Suprapubic skin (tissue), 4 donors: ENCODE measurements at places on chromosomes 1 and 21.

DNA sequence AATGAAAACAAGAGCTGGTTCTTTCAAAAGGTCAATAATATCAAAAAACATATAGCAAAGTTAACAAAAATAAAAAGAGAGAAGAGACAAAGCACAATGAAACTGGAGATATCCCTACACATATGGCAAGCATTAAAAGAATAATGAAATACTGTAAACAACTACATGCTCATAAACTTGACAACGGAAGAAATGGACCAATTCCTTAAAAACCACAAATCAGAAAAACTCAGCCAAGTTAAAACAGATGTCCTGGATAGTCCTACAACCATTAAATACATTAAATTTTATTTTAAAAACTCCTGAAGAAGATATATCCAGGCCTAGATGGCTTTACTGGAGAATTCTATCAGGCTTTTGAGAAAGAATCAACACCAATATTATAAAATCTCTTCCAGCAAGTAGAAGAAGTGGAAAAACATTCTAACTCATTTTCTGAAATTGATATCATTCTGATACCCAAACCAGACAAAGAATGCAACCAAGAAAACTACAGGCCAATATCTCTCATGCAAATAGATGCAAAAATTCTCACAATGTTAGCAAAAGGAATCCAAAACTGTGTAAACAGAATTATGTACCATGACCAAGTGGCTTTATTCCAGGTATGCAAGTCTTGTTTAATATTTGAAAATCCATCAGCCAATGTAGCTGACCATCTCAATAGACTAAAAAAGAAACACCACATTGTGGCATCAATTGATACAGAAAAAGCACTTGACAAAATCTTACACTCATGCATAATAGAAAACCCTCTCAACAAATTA, 56.1 kb upstream of the LRRC7 start:
- DNase-seq, result no peak

DNA sequence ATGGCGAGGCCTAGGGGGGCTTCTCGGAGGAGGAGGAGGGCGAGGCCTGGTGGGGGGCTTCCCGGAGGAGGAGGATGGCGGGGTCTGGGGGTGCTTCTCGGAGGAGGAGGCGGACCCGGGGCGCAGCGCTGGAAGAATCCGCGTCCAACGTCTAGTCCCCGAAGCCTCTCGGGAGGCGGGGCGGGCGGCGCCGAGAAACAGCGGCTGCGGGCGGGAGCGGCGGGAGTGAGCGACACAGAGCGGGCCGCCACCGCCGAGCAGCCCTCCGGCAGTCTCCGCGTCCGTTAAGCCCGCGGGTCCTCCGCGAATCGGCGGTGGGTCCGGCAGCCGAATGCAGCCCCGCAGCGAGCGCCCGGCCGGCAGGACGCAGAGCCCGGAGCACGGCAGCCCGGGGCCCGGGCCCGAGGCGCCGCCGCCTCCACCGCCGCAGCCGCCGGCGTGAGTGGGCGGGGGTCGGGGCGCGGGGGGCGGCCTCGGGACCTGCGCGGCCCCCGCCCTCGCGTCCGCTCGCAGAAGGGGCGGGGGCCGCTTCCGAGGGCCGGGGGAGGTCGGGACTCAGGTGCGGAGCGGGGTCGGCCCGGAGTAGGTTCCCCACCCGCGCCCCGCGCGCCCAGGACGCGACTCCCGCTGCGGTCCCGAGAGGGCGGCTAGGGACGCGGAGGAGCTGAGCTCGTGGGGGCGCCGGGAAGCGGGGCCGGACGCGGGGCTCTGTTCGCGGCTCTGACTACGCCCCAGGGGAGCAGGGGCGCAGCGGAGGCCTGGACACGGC, at the start of gene KLHL17:
Gene KLHL17 (plus strand): TSS at position 222 of the 769 bp plus-strand sequence. CDS start 110 bp downstream, at position 332.
- DNase-seq, result no peak

DNA sequence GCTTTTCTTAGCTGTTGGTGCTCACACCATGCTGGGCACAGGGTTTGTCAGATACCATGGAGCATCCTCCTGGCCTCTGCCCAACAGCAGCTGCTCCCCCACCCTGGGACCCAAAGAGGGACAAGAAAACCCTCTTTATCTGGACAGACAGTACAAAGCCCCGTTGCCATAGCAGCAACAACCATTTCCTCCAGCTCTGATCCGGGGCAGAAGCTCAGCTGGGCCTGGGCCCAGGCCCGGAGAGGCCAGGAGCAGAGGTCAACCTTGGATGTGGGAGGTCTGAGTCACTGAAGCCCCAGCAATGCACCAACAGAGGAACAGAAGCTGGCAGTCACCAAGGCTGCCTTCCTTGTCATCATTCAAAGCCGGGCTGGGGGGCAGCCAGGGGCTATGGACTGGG, 228.4 kb upstream of the POU3F1 start:
- DNase-seq, result no peak

DNA sequence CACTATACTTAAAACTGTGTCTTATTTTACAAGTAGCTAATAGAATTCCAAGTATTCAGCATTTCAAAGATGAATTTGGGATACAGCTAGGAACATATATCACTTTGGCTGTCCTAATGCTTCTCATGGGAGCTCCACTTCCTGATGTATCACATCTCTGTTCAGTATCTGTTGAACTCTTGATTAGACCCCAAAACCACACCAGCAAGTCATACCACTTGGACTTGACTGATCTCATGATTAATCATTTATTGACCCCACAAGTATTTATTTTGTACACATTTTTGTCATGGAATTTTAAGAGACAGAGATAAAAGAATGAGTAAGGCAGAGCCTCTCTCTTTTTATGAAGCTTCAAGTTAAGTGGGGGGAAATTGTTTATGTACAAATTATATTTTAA, 30.0 kb downstream of the TMPRSS15 start:
- no peak for DNase-seq

DNA sequence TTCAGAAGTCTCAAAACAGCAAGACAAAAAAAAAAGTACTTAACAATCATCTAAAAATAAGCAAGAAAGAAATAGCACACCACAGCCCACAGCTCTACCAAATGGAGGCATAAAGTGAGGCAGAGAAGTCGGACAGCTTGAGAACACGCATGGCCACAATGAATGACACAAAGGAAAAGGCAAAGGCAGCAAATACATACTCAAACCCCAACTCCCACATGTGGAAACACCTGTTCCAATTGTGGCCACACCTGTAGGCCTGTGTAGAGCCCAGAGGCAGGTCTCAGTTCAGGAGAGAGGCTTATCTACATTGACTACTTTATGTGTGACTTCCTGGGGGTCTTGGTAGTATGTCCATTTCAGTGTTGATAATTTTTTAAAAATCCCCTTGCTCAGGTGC, 543.5 kb downstream of the LMO4 start:
- no peak for DNase-seq

DNA sequence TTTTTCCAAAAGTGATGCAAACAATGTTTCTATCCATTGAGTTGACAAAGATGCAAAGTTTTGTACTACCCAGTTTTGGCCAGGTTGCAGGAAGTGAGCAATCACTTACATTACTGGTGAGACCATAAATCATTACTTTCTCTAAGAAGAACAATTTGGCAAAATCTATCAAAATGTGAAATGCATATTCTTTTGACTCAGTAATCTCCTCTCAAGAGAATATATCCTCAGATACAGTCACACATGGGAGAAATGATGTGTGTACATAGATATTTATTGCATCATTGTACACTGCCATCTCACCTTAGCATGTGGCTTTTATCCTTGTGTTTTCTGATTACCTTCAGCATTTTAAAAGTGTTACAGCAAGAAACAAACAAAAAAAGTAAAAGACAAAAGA, 52.4 kb upstream of the FMO3 start:
- no peak for DNase-seq

DNA sequence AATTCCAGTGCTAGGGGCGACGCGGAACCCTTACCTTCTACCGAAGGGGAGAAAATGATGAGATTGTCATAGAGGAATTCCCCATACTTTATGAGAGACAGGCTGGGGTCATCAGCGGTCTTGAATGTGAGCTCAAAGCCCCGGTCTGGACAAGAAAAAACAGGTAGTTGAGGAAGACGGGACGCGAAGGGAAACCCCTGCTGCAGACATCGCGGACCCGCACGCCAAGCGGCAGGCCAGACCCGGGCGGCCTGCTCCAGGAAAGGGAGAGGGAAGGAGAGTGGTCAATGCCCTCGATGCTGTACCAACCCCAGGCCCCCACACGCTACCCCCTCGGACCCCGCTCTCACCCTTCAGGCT, 342 bp downstream of the DDOST start:
- no peak for DNase-seq

DNA sequence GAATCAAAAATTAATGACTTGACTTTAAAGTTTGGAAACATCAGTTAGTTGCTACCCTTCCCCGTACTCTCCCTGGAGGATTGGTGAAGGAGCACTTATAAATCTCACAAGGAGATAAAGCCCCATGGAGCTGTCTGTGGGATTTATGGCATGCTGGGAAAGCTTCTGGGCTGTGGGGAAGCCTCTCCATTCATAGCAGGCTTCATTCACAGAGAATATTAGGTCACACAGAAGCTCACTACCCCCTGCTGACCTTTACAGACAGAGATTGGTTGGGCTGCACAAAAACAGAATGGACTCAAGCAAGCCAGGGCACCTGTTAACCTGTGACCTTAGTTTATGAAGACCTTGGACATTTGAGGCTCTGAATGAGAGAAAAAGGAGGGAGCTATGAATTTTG, 32.1 kb downstream of the RGL1 start:
- DNase-seq, result no peak
